WERI-Rb-1 (cell line): ENCODE measurements at places on chromosomes 11 and 22.

DNA sequence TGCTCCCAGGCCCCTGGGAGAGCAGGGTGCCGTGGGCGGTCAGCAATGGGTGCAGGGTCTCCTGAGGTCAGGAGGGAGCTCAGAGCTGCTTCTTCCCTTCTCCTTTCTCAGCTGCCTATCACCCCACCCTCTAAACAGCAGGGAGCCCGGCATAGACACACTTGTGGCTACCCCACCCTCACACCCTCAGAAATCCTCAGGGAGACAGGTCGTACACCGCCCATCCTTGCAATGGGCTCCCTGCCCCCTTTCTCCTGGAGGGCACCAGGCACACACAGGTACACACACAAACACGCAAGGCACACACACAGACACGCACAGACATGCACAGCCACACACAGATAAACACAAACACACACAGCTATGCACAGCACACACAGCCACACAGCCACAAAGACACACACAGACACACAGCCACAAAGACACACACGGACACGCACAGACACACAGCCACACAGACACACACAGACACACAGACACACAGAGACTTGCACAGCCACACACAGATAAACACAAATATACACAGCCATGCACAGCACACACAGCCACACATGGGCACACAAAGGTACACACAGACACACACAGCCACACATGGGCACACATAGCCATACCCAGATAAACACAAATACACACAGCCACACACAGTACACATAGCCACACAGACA, 44.9 kb upstream of the TH start:
- DNase-seq = no peak

DNA sequence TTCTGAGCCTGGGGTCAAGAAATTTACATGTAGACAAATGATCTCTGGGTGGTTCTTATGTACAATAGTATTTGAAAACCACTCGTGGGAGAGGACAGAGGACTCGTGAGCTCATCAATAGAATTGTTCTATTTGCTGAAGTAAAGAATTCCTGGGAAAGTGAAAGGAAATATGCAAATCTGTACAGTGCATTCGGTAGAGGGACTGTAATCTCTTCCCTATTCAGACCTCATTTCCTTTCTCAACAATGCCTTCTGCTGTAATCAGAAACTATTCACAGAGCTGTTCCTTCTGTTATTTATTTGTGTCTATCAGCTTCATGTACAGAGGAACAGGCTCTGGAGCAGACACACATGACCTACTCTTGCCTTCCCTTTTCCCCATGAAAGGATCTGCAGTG, 709.4 kb upstream of the KIRREL3 start:
- DNase-seq = no peak

GRCh38 chr11:10373340-10373739, 68.5 kb downstream of the ADM start:
- DNase-seq = no peak

DNA sequence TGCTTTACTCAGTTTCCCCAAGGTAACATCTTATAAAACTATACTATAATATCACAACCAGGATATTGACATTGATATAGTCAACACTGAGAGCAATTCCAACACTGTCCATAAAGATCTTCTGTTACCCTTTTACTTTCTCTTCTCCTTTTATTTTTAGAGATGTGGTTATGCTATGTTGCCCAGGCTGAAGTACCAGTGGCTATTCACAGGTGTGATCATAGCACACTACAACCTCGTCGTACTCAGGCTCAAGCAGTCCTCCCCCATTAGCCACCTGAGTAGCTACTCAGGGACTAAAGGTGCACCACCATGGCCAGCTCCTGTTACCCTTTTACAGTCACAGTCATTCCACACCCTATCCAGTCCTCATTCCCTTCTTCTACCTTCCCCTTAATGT, 119.7 kb downstream of the CWF19L2 start:
- no peak for DNase-seq

DNA sequence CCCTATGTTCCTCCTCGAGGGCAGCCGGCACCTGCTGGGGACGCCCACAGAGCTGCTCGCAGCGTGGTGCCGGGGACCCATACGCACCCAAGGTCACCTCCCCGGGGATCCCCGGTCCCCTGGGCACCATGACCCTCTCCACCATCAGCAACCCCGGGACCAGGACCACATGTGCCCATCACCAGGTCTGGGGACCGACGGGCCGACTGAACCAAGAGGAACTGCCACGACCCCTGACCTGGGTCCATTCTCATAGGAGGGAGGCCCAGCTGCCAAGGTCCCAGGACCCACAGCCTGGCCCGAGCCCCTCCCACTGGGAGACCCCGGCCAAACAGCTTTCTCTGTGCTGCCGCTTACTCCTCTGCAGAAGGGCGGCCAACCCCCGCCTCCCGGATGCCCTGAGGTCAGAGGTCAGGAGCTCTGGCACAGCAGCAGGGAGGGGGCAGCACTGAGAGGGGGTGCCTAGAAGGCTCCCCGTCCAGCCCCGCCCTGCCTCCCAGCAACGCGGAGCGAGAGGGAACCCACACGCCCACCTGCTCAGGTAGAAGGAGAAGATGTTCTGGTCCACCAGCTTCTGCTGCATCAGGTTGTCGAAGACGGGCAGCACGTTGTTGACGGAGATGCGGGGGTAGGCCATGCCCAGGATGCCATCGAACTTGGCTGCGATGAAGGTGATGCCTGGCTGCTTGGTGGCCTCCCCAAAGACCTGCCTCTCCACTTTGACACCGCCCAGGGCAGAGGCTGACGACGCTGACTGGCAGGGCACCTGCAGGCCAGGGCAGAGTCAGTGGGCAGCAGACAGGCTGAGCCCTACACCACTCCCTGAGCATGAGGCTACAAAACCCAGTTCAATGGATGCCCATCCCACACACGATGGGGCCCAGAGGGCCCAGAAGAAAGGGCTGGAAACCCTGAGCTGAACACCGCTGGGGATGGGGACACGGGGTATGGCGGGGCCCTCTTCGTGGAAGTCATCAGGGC, 6.6 kb downstream of the CTSD start:
- DNase-seq = no peak

DNA sequence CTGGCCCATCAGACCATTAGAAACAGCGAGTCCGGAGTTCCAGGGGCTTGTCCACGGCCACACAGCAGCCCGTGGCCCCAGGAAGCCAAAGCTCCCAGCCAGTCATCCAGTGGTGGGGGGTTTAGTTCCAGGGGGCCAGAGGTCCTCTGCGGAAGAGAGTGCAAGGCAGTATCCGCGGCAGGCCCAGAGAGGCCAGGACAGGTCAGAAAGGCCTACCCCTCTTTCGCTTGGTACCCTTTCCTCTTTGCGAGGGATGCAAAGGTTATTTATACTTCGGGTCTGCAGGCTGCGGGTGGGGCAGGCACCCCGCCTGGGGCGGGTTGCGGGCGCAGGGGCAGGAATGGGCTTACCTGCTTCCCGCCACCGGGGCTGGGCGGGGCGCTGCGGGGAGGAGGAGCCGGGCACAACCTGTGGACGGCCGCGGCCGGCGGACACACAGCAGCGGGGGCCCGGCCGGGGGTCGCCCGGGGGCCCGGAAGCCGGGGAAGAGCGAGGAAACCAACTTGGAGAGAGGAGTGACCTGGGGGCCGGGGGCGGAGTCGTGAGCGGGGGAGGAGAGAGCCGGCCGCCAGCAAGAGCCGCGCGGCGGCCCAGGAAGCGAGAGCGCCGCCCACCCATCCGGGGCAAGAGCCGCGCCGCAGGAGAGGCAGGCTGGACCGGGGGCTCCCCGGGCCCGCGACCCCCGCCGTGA, at the start of gene SH3BP1:
TSS of gene SH3BP1 (plus strand) at position 600 of the 691 bp plus-strand sequence. CDS start 119 bp downstream, outside the sequence.
- DNase-seq = peak; percentile 55

DNA sequence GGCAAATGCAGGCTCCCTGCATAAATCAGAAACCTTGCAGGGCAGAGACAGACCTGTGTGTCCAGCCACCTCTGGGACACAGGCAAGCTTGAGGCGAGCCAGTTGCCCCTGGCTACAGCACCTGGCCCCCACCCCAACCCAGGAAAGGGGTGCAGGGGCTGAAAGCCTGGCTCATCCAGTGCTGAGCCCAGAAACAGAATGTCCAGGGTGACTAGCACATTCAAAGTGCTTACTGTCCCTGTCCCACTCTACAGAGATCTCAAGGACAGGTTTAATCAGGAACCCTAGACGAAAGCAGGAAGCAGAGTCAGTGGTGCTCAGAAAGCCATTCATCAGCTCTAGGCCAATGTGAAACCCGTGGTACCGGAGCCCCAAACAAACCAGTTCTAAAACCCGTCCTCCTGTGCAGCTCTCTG, 31.9 kb downstream of the PLEKHA7 start:
- DNase-seq = no peak

DNA sequence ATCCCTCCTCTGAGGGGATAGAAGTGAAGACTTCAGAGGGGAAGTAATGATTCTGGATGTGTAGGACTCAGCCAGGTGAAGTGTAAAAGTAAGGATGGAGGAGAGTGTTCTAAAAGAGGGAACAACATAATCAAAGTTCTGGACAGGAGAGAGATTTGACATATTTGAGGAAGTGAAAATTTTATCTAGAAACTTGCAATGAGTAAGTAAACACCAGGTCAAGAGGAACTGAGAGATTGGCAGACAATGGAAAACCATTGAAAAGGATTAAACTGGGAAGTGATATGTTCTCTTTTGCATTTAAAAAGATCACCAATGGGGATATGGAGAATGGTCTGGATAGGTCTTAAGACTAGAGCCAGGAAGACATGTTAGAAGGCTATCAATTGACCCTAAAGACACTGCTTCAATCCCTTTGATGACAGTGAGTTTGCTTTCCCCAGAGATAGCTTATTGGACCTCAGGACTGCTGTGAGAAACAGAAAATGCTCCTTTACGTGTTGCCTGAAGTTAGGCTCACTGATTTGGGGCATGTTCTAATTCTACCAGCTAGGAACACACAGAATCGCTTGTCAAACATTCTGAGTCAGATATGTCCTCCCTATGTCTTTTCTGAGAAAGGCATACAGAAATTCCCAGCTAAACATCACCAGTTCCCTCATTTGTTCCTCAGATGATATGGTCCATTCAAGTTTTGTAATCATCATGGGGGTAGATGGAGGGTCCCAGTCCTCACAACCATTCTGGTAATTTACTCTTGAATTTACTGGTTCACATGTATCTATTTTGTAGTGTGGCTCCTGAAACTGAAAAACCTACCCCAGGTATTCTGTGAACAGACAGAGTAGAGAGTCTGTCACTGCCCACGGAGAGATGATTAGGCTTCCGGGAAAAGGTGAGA, 144.9 kb downstream of the MAML2 start:
- DNase-seq = no peak

- DNase-seq = no peak
These were observed 292.7 kb downstream of the ETS1 start for GRCh38 chr11:128294671-128295050.

GRCh38 chr11:70111269-70112016, 33.3 kb downstream of the ANO1 start:
- DNase-seq = peak; percentile 84

DNA sequence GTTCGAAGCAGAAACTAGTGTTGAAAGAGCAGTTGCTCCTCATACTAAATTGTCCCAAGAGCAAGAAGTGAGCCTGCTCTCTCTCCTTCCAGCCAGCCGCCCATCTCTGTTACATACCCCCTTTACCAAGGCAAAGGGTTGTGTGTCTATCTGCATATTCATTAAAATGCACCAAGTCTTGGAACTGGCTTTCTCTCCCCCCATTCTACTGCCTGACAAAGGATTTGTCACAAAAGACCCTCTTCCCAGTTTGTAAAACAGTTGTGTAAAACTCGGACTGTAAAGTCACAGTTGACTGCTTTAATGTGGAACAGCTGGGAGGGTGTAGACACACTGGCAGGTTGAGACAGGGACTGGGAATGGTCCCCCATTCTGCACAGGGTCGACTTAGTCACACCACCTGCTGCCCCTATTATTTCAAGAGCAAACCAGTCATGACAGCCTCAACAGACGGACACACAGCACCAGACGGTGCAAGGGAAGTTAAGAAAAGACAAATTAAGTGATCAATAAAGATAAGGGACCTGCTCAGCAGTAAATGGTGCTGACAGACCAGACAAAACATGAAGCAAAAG, 60.0 kb upstream of the HTATIP2 start:
- peak; percentile 77 for DNase-seq

GRCh38 chr11:64083398-64084080, 47.8 kb downstream of the FLRT1 start:
- DNase-seq = no peak

DNA sequence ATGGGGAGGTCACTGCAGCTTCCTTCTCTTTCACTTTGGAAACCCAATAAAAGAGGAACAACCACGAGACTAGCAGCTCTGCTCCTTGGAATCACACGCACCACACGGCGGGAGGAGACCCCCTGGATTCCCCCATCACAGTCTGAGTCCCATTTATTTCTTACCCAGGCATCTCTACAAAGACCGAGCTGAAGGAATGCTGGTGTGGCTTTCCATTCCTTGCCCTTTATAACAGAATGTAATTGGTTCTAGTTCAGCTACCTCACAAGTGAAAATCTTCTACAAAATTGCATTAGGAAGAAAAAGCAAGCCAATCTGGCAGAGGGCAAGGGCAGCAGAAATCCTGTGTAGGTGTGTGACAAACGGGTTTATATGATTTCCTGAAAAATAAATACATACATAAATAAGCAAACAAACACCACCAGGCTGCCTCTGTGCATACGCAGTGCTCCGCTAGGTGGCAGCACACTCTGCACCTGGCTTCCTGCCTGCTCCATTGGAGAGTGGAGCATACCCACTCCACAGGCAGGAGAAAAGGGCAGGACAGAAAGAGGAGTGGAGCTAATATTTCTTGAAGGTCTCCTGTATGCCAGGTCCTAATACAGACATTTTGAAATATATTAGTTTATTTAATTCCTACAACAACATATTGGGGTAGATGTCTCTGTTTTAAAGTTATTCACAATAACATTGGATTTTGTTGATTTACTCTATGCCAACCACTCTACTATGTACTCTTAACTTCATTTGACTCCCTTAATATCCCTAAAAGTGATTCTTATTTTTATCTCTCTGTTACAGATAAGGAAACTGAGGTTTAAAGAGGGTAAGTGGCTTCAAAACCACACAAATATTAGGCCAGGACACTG, 673.1 kb downstream of the KCNA4 start:
- DNase-seq = peak; percentile 73

- DNase-seq = no peak
These were observed 64.8 kb downstream of the APOL5 start for GRCh38 chr22:35782504-35782903.

DNA sequence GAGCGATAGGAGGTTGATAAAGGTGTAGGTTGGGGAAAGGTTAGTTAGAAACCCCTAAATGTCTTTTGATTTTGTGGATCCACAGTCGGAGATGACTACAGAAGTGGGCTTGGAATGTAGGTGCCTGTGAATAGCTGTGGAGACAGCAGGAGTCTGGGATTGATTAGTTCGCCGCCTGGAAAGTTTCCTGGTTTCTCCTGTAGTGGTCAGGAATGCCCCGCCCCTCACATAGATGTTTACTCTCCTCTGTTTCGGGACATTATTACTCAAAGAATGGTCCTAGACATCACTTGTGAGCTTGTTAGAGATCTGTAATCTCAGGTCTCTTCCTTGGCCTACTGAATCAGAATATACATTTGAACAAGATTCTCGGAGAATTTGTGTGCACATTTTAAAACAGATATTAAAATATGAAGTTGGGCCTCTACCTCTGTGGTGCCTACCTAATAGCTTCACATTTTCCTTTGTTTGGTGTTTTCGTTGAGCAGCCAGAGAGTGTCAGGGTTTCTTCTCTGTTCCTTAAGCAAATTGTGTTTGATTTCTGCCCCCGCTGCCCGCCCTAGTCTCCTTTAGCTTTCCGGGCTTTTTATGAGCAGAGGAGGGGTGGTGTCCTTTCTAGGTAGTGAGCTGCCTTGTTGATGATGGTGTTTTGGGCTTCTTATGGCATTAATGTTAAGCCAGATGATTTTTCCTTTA, 89.4 kb downstream of the PPP6R3 start:
- no peak for DNase-seq

- DNase-seq = no peak
These were observed 229.8 kb downstream of the BLID start for GRCh38 chr11:121886005-121886734.
